ENCODE measurements at places on chromosomes 2 and 18.
A peak's percentile ranks its signal among the peaks of the same experiment; 100 is the strongest.

DNA sequence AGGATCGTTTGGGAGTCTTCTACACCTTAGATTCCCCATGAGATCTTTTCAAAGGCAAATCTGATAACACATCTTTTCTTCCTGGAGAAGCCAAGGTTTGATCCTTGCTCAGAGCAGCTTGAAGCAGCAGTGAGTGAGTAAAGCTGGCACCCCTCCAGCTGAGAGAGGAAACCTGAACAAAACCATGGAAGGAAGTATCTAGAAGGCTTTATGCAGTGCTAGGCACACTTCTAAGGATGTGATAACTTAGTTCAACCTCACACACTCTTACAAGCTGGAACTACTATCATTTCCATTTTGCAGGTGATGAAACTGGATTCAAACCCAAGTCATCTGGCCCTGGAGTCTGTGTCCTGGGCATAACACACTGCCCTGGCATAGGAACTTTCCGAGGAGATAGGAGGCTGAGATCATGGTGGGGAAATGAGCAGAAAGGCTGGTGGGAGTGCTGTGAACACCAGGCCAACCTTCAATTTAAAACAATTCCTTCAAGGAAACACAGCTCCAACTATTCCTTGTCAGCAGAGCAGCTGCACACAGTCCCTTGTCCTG, 71.2 kb downstream of the CTAGE1 start:
- no peak for DNase-seq

GRCh38 chr2:135299658-135300244, 231.3 kb downstream of the ZRANB3 start:
- no peak for DNase-seq

DNA sequence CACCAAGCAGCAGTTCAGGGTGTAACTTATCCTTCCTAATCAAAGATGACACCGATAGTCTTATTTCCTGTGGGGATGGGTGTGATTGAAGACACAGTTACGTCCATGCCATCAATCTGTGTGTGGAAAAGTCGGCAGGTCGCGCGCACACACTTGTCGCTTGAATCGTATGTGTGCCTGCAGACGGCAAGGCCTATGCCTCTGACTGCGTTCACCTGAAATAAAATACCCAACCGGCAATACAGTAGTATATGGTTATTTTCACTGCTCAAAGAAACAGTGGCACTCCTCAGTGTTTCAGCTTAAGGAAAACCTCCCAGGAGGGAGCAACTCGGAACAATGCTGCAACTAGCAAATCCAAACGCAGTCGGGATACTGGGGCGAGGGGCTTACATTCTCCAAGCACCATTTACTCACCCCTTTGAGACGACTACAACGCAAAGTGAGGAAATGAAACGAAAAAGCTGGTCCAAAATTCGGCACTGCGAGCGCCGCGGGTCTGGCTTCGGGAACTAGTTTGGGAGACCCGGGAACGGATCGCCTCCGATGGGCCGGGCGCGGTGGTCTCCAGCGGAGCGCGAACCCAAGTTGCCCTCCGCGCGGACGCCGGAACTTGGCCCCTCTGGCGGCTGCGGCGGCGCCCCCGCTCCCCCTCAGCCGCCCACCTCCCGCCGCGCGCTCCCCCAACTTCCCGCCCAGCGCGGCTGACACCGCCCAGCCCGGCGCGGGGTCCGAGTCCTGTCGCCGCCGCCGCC, 675 bp downstream of the PRKD3 start:
- DNase-seq: peak; percentile 36

DNA sequence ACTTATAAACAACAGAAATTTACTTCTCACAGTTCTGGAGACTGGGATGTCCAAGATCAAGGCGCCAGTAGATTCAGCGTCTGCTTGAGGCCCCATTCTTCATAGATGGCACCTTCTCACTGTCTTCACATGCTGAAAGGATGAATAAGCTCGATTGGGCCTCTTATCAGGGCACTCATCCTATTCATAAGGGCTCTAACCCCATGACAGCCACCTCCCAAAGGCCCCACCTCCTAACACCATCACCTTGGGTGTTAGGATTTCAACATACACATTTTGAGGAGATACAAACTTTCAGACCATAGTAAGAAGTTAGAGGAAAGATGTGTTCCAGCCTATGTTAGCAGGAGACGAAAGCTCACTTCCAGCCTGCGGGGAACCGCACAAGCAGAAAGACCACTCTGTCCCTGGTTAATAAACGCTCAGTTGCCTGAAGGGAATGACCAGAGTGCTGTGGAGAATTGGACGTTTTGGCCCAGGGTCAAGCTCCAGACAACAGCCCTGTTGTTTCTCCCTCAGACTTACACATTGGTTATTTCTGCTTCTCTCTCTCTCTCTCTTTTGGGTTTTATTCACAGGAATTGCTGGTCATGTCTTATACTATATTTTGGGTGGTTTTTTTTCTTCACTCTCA, 90.3 kb downstream of the MAPRE2 start:
- DNase-seq: no peak

- no peak for DNase-seq
Measured at GRCh38 chr2:75294362-75294761, 95.0 kb upstream of the TACR1 start.

All from activated CD4-positive, CD25-positive, alpha-beta regulatory T cell treated with anti-CD3 and anti-CD28 coated beads, Interleukin-2, amount 50 U/mL, for 72 hours (primary cell).